SJCRH30 (cell line): ENCODE measurements at places on chromosomes 2 and 18.
A peak's percentile ranks its signal among the peaks of the same experiment; 100 is the strongest.

DNA sequence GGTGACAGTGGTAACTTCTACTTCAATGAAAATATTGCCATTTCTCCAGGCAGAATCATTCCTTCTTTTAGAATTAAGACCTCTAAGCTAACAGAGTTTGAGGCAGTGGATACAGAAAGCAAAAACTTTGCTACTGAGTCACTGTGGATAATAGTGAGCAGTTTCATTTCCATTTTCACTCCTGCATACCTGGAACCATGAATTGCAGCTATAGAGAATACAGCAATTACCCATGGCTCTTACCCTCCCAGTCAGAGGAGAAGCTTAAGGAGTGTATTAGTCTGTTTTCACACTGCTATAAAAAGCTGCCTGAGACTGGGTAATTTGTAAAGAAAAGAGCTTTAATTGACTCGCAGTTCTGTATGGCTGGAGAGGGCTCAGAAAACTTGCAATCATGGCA is 531.4 kb upstream of the CNTNAP5 start:
- DNase-seq: no peak

GRCh38 chr2:71796174-71796593 is 342.8 kb downstream of the DYSF start:
- peak; percentile 97 for DNase-seq

- no peak for DNase-seq
Measured at GRCh38 chr18:61651145-61651879, 241.5 kb downstream of the RNF152 start.

GRCh38 chr2:235669269-235669831 is 175.5 kb downstream of the AGAP1 start:
- DNase-seq: peak; percentile 84

DNA sequence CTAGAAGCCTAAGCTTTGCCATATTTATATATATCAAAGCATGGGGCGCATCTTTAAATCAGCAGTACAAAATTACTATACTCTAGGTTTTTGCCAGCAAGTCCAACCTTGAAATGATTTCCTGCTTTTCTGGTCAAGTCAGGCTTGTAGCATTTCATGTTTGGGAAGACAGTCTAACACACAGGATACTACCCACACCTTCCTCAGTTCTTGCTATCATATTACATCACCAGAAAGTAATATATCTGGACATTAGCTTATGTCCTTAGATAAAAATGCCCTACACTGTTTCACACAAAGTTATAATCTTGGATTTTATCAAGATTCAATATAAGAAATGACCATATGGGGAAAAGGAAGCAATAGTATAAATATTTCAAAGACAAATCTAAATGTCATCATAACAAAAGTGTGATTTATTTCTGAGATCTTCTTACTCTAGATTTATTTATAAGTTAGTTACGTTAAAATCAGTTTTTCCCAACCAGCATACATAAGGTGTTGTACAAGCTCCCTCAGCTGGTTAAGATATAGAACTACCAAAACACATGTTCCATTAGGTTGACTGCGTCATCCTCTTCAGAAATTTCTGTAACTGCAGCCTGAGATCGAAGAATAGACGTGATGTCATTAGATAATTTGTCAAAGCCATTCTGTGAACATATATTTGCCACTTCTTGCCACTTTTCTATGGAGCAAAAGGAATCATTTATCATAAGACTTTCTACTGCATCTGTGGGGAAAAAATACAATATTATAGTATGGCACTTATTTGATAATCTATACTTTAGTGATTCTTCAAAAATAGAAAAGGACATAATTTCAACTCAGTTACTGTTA is 56.6 kb downstream of the CLHC1 start:
- DNase-seq: peak; percentile 70

GRCh38 chr2:164589522-164589921 is 31.8 kb downstream of the GRB14 start:
- peak; percentile 5 for DNase-seq

DNA sequence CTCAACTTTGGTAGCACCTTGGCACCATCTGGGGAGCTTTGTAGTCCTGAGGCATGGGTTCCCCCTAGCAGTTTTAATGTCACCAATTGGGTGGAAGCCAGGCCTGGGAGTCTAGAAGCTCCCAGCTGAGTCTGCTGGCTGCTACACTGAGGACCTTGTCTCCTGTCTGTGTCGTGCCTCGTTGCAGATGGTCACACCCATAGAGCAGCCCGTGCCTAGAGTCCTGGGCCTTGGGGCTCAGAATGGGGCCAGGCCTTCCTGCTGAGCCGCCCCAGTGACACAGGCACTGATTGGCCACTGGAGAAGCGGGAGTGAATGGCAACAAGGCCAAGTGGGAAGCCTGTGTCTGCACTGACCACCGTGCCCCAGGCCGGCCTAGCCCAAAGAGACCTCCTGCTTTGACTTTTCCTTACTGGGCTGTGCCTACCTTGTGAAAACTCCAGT is 113.2 kb downstream of the SH3RF3 start:
- no peak for DNase-seq

- no peak for DNase-seq
Measured at GRCh38 chr2:215511454-215512346, 75.8 kb upstream of the FN1 start.

GRCh38 chr2:241191081-241191480 is 2.6 kb downstream of the ANO7 start:
- DNase-seq: no peak

GRCh38 chr2:196463706-196464105 is 175.8 kb upstream of the CCDC150 start:
- no peak for DNase-seq

DNA sequence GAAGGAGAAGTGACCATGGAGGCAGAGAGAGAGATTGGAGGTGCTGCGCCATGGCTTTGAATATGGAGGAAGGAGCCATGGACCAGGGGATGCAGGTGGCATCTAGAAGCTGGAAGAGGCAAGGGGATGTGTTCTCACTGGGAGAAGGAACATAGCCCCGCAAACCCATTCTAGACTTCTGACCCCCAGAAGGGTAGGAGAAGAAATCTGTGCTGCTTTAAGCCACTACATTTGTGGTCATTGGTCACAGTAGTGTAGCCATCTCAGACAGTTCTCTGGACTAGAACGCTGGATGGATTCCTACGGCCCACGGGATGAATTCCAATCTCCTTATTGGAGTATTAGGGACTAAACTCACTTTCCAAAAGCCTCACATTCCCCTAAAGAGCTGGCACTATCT is 67.8 kb downstream of the PTGR3 start:
- no peak for DNase-seq

GRCh38 chr2:55152475-55153412 is 79.3 kb downstream of the CLHC1 start:
- DNase-seq: no peak
